ENCODE measurements at places on chromosomes 6 and 20.

- no peak for DNase-seq
These were observed 176.5 kb downstream of the CENPW start for GRCh38 chr6:126516411-126516810.

- DNase-seq = no peak
These were observed at the start of gene SNAP91 for GRCh38 chr6:83708970-83709747. Gene SNAP91, minus strand, starts transcription at chr6:83709101. Its CDS starts 1,174 bp downstream, at chr6:83707927.

GRCh38 chr6:35635601-35636597, 52.8 kb downstream of the FKBP5 start:
- DNase-seq = no peak

- DNase-seq = no peak
These were observed 50.0 kb downstream of the SASH1 start for GRCh38 chr6:148392671-148393070.

DNA sequence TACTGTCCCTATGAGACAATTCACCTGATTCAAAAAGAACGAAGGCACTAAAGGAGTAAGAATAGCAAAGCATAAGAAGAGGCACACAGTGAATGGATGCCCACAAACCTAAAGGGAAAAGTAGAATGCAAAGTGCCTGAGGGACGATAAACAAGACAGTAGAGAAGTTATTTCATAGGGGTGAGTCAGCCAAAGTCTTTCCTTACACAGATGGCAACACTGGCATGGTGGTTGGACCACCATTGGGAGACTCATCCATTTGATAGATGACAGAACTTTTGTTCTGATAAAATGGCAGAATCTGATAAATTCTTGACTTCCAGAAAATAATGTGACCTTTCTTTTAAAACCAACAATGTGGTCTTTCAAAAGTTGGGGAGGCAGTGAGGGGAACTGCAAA, 148.1 kb upstream of the HDAC2 start:
- no peak for DNase-seq

GRCh38 chr20:13492001-13492481, 146.7 kb downstream of the TASP1 start:
- no peak for DNase-seq

Measured in cortex of kidney (tissue), 1 donor.